Renal pelvis (tissue), 12 donors: ENCODE measurements at places on chromosomes 16 and 17.

- no peak for DNase-seq
Measured at GRCh38 chr17:33580215-33580614, 287.1 kb upstream of the ASIC2 start.

DNA sequence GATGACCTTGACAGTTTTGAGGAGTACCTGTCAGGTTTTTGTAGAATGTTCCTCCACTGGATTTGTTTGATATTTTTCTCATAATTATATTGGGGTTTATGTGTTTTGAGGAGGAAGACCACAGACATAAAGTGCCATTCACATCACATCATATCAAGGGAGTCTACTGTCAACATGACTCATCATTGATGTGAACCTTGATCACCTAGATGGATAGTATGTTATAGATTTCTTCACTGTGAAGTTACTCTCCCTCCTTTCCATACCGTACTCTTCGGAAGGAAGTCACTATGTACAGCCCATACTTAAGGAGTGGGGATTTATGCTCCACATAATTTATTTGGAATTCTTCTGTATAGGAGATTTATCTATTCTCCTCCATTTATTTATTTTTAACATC is 23.2 kb downstream of the PRSS54 start:
- no peak for DNase-seq

DNA sequence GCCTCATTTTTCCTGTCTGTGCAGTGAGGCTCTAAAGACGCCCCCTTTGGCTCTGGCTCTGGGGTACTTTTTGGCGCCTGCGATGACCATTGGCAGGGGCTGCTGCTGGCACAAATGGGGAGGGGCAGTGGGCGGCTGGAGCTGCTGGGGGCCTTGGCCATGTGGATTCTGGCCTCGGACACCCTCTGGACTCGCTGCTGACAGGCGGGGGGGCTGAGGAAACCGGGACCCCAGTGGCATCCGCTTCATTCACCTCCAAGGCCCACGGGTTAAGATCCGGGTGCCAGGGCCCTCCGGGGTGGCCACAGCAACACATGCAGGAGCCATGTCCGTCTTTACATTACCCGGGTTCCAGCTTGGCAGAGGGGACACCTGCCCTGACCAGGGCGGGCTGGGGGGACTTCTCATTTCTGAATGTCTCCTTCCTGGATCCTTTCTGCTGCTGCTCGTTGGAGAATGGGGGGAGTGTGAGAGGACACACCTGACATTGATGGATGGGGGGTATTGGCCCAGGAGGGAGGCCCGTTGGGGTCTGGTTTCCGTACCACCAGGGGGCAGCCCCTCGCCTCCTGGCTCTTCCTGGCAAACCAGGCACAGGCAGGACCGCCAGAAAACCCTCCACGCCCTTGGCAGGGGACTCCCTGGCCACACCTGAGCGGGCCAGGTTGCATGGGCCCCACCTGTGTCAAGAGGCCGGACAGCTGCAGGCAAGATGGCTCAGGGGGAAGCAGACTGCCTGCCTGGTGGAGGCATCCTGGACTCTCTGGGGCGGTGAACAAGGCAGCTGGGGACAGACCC is 21.8 kb downstream of the GSE1 start:
- no peak for DNase-seq

DNA sequence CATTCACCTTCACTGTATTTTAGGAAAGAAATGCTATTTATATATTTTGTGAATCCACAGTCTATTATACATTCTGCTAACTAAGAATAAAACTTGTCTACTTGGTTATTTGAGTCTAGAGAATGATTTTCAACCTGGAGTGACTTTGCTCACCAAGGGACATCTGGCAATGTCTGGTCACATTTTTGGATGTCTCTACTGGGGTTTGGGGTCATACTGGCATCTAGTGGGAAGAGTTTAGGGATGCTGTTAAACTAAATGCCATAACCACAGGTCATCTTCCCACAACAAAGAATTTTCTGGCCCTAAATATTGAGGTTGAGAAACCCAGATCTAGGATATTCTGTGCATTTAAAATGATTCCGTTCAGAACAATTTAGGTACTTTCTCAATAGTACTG is 26.0 kb downstream of the KCNJ16 start:
- no peak for DNase-seq
